Neuronal stem cell (in vitro differentiated cells): ENCODE measurements at places on chromosomes 2 and 18.
A peak's percentile ranks its signal among the peaks of the same experiment; 100 is the strongest.

DNA sequence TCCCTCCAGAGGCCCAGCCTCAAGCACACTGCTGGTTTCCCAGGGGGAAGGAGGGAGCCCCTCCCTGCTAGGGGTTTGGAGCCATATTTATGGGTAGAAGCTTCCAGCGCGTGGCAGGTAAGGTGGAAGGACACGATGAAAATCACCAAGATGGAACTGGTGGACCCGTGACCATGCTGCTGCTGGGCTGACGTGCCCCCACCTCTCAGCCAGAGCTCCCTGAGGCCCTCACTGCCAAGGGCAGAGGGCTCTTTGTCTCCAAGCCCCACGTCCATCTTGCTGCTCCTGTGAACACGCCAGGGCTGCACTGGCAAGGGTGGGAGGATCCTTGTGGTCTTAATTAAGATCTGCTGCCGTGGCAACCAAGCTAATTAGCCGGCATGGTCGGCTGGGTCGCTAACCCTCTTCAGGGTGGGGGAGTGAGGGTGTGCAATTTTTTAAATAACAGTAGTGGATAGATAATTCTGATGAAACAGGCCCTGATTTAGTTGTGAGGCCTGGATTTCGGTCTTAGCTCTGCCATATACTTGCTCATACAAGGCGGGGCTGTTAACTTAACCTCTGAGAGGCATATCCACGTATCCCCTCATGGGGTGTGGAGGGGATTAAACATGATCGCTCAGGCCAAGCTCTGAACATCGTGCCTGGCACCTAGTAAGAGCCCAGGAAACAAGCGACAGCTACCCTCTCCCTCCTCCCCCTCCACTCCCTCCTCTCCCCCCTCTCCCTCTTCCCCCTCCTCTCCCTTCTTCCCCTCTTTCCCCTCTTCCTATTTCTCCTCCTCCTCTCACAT lies 232.8 kb downstream of the CELF4 start:
- DNase-seq, result no peak

GRCh38 chr2:202545523-202545922 lies 89.2 kb upstream of the FAM117B start:
- DNase-seq, result no peak

DNA sequence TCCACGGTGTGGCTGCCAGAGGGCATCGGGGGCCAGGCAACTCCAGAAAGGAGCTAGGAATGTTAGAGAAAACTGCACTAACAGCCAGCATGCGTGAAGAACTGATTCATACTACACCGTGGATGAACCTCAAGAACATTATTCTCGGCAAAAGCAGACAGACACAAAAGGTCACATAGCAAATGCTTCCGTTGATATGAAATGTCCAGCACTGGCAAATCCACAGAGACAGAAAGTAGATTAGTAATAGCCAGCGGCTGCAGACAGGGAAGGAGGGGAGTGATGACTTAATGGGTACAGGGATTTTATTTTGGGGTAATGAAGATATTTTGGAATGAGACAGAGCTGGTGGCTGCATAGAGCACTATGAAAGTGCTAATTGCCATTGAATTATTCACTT lies 37.4 kb downstream of the SCTR start:
- no peak for DNase-seq

GRCh38 chr2:38672445-38673391 lies 6.8 kb downstream of the GALM start:
- DNase-seq, result no peak

DNA sequence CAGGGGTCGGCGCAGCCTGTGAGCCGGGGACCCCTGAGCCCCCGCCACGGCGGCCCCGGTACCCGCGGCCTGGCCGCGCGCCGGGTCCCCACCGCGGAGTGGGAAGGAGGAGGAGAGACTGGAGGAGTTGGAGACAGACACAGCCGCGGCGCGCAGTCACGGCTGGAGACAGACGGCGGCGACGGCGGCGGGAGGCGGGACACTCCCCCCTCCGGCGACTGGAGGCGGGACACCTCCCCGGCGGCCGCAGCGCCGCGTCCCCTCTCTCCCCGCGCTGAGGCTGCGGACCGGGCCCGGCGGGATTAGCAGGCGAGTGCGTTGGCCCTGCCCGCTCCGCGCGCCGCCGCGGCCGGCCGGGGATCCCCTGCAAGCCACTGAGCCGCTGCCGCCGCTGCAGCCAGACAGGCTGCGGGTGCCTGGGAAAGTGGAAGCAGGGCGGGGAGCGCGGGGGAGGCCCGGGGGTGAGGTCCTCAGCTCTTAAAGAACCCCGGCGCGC lies 1.0 kb upstream of the LDLRAD4 start:
- DNase-seq, result peak; percentile 57

- DNase-seq, result no peak
These were observed 309.0 kb downstream of the GULP1 start for GRCh38 chr2:188600536-188601210.

- DNase-seq, result no peak
These were observed 539.4 kb downstream of the RIT2 start for GRCh38 chr18:42576124-42576523.

GRCh38 chr2:236204953-236205352 lies 36.8 kb upstream of the GBX2 start:
- DNase-seq, result no peak

DNA sequence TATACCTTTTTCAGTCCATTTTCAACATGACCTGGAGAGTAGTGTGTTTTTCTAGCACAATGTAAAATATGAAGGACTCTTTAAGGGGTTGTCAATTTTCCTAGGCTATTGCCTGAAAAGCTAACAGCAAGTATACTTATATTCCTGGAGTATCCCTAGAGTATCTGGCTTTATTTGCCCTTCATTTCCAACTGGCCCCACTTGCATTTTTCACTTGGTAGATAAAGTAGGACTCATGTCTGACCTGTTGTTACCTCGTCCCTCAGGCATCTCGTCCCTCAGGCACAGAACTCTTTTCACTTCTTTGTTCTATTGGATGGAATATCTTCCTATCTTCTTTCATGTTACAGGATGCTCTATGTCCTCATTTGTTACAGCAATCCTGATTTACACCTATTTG lies 69.2 kb downstream of the SPAG16 start:
- no peak for DNase-seq

- DNase-seq, result no peak
These were observed 105.2 kb downstream of the LYPD6B start for GRCh38 chr2:149143734-149144133.

- peak; percentile 44 for DNase-seq
These were observed 32.3 kb downstream of the DNMT3A start for GRCh38 chr2:25309402-25309801.

- no peak for DNase-seq
These were observed 92.0 kb downstream of the PMS1 start for GRCh38 chr2:189876271-189876670.

DNA sequence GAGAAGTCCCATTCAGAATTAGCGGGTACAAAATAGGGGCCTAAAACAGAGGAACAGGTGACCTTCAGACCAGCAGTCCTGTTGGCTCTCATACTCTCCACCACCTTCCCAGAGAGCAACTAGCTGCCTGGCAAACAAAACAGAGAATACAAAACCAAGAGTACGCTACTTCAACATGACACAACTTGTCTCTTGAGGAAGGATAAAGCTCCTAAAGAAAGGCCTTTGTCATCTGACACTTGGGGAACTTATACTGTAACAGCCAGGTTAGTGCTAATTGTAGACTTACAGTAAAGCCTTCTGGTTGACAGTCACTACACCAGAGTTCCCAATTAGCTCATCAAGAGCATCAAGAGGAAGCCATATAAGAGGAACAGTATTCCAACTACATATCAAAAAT lies 282.1 kb upstream of the NT5C1B start:
- DNase-seq, result no peak

GRCh38 chr2:237529452-237530402 lies 36.6 kb upstream of the PRLH start:
- DNase-seq, result no peak

GRCh38 chr2:233247744-233248143 lies 3.7 kb upstream of the ATG16L1 start:
- DNase-seq, result no peak

GRCh38 chr2:27885661-27886060 lies 4.5 kb downstream of the RBKS start:
- no peak for DNase-seq

DNA sequence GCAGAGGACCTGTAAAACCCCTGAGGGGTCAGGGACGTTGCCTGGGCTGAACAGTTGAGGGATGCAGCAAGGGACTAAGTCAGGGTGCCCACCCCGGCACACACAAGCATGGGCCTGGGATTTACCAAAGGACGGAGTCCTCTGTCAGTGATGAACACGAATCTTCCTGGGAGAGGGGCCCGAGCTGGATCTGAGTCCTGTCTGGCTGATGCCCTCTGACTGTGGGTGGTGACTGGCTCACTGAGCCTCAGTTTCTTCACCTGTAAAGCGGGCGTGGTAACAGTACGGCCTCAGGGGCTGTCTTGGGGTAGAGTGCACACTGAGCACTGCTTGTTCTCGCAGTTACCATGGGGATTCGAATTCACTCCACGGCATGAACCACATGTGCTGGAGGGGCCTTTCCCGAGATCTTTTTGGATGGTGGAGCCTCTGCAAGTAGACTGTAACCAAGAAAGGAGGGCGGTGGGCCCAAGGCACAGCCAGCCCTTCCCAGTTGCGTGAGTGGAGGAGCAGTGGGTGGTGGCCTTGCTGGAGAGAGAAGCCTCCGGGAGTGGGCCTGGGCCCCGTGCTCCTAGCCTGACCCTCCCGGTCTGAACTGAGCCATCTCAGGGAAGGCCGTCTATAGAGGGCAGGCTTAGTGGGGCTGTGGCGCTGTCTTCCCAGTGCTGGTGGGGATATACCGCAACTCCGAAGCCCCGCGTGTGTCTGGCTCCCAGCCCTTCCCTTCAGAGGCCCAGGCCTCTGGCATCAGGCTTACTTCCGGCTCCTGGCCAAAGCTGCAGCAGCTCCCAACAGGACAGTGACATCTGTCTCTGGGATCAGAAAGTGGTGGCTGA lies 130.8 kb upstream of the HS6ST1 start:
- DNase-seq, result no peak

DNA sequence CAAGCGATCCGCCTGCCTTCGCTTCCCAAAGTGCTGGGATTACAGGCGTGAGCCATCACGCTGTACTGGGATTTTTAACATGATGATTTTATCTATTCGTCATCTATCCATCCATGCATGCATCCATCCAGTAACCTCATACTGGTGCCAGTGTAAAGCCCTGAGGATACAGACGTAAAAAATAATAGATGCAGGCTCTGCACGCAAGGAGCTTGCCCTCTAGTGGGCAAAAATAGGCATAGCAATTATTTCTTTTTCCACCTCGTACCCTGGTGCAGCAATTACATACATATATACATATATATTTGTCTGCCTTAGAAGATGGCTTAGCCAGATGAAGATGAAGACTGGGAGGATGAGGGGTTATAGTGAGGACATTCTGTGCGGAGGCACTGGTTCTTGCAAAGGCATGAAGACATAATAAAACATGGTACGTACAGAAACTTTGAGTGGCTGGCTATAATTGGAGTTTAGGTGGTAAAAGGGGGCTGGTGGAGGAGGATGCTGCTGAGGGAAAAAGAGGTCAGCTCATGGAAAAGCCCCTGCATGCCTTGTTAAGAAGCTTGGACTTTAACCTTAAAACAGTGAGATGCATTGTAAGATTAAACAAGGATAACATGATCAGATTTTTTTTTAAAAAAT lies 19.6 kb upstream of the RPIA start:
- peak; percentile 27 for DNase-seq

- DNase-seq, result no peak
These were observed 66.7 kb upstream of the SH3BP4 start for GRCh38 chr2:234885118-234885517.

DNA sequence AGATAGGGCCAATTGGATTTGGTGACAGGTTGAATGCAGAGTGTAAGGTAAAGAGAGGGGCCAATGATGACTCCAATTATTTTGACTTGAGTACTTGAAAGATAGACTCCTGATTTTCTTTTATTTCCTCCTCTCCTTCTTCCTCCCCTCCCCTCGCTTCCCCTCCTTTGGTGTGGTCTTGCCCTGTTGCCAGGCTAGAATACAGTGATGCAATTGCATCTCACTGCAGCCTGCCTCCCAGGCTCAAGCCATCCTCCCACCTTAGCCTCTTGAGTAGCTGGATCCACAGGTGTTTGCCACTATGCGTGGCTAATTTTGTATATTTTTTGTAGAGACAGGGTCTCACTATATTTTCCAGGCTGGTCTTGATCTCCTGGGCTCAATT lies 2.3 kb downstream of the DGUOK start:
- no peak for DNase-seq

- no peak for DNase-seq
These were observed 83.2 kb upstream of the UNC80 start for GRCh38 chr2:209688385-209688784.

DNA sequence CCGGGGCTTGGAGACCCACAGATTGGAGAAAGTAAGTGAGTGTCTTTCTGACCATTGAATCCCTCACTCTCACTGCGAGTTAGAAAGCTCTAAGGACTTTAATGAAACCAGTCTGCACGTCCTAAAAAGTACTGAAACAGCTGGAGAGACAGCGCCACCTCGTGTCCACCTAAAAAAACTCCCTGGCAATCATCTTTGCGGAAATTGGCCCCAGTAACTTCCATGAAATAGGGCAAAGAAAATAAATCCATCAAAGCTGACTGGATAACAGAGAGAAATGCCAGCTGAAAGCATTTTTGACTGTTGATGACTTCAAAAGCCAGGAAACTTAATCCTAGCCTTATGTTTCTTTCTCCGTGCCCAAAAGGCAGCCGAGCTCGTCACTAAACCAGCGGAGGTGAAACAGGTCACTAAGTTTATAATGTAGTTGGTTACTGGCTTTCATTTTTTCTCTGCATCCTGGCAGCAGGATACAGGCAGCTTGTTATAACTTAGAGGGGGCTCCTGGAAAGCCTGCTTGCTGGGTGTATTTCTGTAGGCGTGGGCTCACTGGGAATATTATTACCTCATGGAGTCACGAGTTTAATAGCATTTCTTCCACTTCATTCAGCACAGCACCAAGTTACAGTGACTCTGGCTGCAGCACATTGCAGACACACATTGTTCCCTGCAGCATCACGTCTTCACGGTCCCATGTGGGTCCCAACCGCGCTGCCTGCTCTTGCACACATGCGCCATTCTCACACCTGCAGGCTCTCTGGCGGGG lies 266.5 kb downstream of the HRH4 start:
- peak; percentile 75 for DNase-seq

GRCh38 chr2:149050188-149050587 lies 11.7 kb downstream of the LYPD6B start:
- no peak for DNase-seq
